ENCODE measurements at places on chromosomes 3 and 15.

DNA sequence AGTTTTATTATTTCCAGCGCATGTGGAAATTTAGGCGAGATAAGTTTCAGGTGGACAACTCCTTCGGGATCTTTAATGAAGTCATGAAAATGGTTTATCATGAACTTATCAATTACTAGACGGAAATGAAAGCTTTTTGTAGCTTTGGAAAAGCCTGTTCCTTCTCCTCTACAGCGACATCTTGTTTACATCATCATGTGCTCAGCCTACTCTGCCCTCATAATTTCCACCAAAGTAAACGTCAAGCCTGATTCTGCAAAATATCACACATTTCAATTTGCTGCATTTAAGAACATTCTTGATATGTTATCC, 64.3 kb upstream of the CGNL1 start:
- DNase-seq = no peak
- no peak overlapping the region for H3K4me3 ChIP-seq

DNA sequence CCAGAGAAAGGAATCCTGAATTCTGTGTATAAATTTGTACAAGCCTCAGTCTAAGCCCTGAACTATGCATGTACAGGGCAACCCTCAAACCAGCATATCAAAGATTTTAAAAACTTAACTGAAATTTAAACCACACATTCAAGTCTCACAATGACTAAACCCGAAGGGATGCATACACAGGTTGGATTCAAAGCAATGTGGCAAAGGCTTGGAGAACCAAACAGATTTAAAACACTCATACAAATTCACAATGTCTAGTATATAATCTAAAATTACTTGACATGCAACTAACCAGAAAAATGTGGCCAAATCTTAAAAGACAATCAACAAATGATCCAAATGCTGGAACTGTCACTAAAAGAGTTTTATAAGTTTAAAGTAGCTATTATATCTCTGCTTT, 36.4 kb downstream of the CEP152 start:
- peaks cover 7% of the 10 kb centered on the region for H3K36me3 ChIP-seq
- no peaks in the 10 kb centered on the region for H3K27me3 ChIP-seq
- no peak for DNase-seq
- no peak overlapping the region for H3K4me3 ChIP-seq
- H3K27ac ChIP-seq = no peak overlapping the region

DNA sequence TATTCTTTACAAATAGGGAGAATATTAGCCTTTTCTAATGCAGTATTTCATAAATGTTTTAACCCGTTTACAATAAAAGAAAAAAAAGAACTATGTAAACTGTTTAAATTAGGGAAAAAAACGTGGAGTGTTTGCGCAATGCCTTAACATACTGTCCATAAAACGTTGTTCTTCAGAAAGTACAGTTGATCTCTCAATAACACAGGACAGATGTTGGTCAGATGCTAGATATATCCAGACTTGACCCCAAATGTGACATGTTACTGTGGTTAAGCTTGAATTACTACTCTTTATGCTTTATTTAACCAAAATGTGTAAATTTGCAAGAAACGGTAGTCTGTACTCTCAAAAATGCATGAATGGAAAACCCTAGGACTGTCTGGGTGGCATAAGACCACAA, 110.3 kb downstream of the PLOD2 start:
- H3K36me3 ChIP-seq = no peaks in the 10 kb centered on the region
- H3K4me3 ChIP-seq = no peak overlapping the region
- no peak overlapping the region for H3K27ac ChIP-seq
- no peaks in the 10 kb centered on the region for H3K4me1 ChIP-seq

DNA sequence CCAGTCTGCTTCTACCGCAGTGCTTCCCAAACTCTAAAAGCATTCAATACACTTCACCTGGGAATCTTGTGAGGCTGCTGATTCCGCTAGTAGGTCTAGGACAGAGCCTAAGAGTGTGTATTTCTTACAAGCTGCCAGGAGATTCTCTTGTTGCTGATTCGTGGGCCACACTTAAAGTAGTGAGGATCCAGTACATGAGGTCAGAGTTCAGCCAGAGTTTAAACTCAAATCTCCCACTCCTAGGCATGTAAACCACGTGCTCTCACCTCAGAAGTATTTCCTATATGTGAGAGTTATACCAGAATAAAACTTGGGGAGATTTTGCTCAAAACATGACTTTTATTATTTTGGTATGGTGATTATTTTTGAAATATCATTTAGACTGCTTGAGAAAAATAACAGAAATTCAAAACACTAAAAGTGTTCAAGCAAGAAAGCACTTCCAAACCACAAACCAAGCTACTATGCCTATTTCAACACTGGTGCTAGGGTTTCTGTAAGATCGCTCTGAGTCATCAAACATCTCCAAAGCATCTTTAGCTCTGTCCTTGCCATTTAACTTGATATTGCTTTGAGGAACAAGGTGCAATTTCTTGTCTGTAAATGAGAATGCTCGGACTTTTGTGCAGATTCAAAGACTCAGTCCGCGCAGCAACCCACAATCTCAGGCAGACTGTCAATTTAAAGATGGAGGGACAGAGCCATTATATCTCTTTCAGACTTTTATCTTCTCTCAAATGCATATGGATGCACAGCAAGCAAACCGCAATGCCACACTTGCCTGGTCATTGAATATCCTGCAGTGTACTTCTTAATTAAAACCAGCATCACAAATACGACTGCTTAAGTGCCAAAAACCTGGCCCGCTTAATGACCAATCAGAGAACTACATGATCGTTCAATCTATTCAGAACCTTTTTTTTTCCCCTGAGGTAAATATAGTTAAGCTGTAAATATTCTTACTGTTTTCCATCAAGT, 59.8 kb downstream of the AGTR1 start:
- no peaks in the 10 kb centered on the region for H3K27me3 ChIP-seq
- no peak for DNase-seq
- H3K4me3 ChIP-seq = no peak overlapping the region
- no peak overlapping the region for H3K27ac ChIP-seq
- no peaks in the 10 kb centered on the region for H3K4me1 ChIP-seq

DNA sequence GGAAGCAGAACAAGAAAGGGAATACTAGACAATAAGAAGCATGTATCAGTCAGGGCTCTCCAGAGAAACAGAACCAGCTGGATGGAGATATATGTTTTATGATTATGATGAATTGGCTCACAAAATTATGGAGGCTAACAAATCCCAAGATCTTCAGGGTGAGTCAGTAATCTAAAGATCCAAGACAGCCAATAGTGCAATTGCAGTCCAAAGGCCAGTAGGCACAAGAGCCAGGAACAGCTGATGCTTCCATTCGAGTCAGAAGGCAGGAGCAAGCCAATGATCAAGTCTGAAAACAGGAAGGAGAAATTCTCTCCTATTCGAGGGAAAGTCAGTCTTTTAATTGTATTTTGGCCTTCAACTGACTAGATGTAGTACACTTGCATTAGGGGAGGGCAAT, 164.9 kb upstream of the ST8SIA2 start:
- DNase-seq = no peak
- H3K4me3 ChIP-seq = no peak overlapping the region
- no peaks in the 10 kb centered on the region for H3K27me3 ChIP-seq
- H3K36me3 ChIP-seq = no peaks in the 10 kb centered on the region
- no peak overlapping the region for H3K27ac ChIP-seq

GRCh38 chr3:5977331-5977730, 789.8 kb downstream of the EDEM1 start:
- H3K27me3 ChIP-seq = no peaks in the 10 kb centered on the region
- H3K4me1 ChIP-seq = no peaks in the 10 kb centered on the region
- no peaks in the 10 kb centered on the region for H3K36me3 ChIP-seq
- no peak overlapping the region for H3K27ac ChIP-seq
- no peak for DNase-seq
- no peak overlapping the region for H3K4me3 ChIP-seq

DNA sequence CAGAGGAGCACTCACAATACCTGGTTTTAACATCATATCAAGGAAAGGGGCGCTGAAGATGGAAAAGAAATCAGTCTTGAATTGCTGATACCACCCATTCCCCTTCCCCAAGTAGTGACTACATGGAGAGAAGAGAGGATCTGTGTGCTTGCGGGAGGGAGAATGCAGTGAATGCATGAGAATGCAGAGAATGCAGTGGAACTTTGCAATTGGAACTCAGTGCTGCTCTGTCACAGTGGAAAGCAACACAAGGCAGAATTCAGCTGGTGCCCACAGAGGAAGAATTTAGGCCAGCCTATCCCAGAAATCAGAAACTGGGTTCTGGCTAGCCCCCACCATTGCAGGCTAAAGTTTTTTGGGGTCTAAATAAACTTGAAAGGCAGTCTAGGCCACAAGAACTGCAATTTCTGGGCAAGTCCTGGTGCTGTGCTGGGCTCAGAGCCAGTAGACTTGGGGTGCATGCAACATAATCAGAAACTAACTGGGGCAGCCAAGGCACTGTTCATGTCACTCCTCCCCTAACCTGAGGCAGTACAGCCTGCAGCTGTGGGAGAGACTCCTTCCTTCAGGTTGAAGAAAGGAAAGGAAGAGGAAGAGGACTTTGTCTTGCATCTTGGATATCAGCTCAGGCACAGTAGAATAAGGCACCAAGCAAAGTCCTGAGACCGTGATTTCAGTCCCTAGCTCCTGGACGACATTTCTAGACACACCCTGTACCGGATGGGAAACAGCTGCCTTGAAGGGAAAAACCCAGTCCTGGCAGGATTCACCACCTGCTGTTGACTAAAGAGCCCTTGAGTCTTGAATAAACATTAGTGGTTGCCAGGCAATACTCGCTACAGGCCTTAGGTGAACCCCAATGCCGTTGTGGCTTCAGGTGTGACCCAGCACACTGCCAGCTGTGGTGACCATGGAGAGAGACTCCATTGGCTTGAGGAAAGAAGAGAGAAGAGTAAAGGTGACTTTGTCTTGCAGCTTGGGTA, 329.3 kb downstream of the TBL1XR1 start:
- no peaks in the 10 kb centered on the region for H3K36me3 ChIP-seq
- no peaks in the 10 kb centered on the region for H3K27me3 ChIP-seq
- DNase-seq = no peak
- H3K4me3 ChIP-seq = no peak overlapping the region

GRCh38 chr3:29226706-29227105, 54.2 kb upstream of the RBMS3 start:
- no peaks in the 10 kb centered on the region for H3K27me3 ChIP-seq
- no peak for DNase-seq
- no peaks in the 10 kb centered on the region for H3K36me3 ChIP-seq
- H3K27ac ChIP-seq = no peak overlapping the region
- no peaks in the 10 kb centered on the region for H3K4me1 ChIP-seq

GRCh38 chr3:67381667-67382272, 272.6 kb downstream of the SUCLG2 start:
- no peak overlapping the region for H3K27ac ChIP-seq
- H3K27me3 ChIP-seq = no peaks in the 10 kb centered on the region
- no peak for DNase-seq
- no peaks in the 10 kb centered on the region for H3K36me3 ChIP-seq
- H3K4me3 ChIP-seq = no peak overlapping the region
- no peaks in the 10 kb centered on the region for H3K4me1 ChIP-seq

GRCh38 chr3:188156056-188156455, 2.1 kb downstream of the LPP start:
- H3K36me3 ChIP-seq = no peaks in the 10 kb centered on the region
- peaks cover 24% of the 10 kb centered on the region for H3K4me1 ChIP-seq
- peak overlapping the region; percentile 96 for H3K27ac ChIP-seq
- no peak for DNase-seq
- no peaks in the 10 kb centered on the region for H3K27me3 ChIP-seq

DNA sequence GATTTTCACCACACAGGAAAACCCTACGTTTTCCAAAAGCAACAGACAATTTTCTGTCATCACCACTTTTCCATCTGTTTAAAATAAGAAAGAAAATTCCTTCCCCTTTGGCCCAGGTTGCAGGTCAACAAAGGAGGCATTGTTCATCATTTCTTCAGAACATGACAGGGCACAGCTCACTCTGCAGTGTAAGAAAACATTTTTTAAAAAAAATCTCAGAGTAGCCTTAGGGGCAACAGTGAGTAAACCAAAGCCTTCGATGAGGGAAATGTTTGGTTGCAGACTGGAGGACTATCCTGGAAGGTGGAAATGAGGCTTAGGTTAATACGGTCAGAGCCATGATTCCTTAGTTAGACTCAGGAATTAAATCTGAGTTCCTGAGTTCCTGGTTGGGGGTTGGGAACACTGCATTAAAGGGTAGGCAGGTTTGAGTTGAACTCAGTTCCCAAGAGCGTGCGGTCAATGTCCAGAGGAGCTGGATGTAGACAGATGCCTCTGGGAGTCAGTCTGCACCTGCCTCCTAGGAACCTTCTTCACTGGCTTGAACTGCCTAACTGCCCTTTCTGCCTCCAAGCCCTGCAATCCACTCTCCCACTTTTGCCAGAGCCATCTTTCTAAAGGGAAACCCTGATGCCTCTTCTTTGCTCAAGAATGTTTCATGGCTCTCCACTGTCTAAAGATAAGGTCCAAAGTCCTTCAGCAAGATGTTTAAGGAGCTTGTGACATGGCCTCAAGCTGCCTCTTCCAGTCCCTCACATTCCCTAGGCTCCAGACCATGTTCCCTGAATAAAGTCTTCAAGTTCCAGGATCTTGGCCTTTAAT, 3.3 kb upstream of the HES1 start:
- H3K4me3 ChIP-seq = no peak overlapping the region
- peaks cover 13% of the 10 kb centered on the region for H3K4me1 ChIP-seq
- H3K36me3 ChIP-seq = no peaks in the 10 kb centered on the region
- no peak for DNase-seq

DNA sequence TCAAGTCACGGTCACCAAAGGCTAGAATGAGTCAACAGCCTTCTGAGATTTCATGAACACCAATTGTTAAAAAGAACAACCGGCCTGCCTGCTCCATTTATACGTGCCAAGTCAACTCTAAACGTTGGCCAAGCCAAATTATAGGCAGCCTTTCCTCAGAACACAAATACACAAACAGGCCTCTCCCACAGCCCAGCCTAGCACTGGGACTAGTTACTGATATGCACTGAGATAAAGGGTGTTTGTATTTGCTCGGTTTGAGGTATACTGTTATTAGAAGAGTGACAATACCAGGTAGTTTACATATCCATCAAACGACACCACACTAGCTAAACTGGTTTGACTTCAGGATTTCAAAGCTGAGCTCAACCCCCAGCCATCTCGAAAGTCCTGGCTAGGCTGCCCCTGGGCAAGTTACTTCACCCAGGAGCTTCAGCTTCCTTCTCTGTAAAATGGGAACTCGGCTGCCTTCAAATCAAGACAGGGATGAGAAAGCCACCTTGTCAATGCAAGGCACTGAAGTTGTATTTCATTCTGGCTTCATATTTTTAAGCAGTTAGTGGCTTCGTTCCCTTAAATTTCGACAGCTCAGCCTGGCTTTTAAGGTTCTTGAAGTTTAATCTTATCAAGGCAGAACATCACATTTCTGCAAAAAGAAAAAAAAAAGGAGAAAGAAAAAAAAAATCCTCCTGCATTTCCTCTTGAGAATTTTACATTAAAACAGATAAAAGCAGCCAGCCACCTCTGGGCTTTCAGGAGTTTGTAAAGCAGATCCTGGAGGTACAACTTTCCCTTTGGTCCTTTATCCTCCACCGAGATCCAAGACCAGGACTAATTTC, 4.0 kb downstream of the TLE3 start:
- peaks cover 40% of the 10 kb centered on the region for H3K36me3 ChIP-seq
- H3K4me1 ChIP-seq = peaks cover 84% of the 10 kb centered on the region
- H3K4me3 ChIP-seq = peak overlapping the region; percentile 95
- no peak for DNase-seq
- peak overlapping the region; percentile 97 for H3K27ac ChIP-seq

- H3K27ac ChIP-seq = no peak overlapping the region
- no peak for DNase-seq
- H3K27me3 ChIP-seq = no peaks in the 10 kb centered on the region
These were observed 53.7 kb upstream of the PRR23C start for GRCh38 chr3:139098391-139098790.

GRCh38 chr15:81133782-81134461, at the start of gene CFAP161:
CFAP161 (plus strand) TSS chr15:81134270; CDS start chr15:81134330, 60 bp downstream.
- no peak within 1 kb of the TSS for H3K27ac ChIP-seq
- no peaks in the 10 kb centered on the region for H3K27me3 ChIP-seq
- DNase-seq = no peak
- H3K36me3 ChIP-seq = no peaks in the 10 kb centered on the region
- peak within 1 kb of the TSS; percentile 60 for H3K4me3 ChIP-seq

- no peak overlapping the region for H3K4me3 ChIP-seq
These were observed 153.0 kb downstream of the ZNF621 start for GRCh38 chr3:40677749-40678148.

Measured in esophagus squamous epithelium (tissue), 5 donors.